ENCODE measurements at places on chromosomes 16 and 17.
A peak's percentile ranks its signal among the peaks of the same experiment; 100 is the strongest.

- no peak overlapping the region for H3K4me3 ChIP-seq
- H3K27me3 ChIP-seq, result no peaks in the 10 kb centered on the region
- DNase-seq, result no peak
Measured at GRCh38 chr17:29210879-29211278, 30.7 kb upstream of the MYO18A start.

GRCh38 chr17:47949197-47949759 lies 7.9 kb downstream of the PNPO start:
- H3K4me1 ChIP-seq, result peaks cover 29% of the 10 kb centered on the region
- peak overlapping the region; percentile 63 for H3K27ac ChIP-seq
- H3K4me3 ChIP-seq, result peak overlapping the region; percentile 41
- H3K36me3 ChIP-seq, result no peaks in the 10 kb centered on the region
- peak; percentile 79 for DNase-seq
- no peaks in the 10 kb centered on the region for H3K27me3 ChIP-seq

GRCh38 chr17:57373048-57373447 lies 116.7 kb downstream of the MSI2 start:
- no peak overlapping the region for H3K27ac ChIP-seq
- no peaks in the 10 kb centered on the region for H3K36me3 ChIP-seq
- no peaks in the 10 kb centered on the region for H3K27me3 ChIP-seq

DNA sequence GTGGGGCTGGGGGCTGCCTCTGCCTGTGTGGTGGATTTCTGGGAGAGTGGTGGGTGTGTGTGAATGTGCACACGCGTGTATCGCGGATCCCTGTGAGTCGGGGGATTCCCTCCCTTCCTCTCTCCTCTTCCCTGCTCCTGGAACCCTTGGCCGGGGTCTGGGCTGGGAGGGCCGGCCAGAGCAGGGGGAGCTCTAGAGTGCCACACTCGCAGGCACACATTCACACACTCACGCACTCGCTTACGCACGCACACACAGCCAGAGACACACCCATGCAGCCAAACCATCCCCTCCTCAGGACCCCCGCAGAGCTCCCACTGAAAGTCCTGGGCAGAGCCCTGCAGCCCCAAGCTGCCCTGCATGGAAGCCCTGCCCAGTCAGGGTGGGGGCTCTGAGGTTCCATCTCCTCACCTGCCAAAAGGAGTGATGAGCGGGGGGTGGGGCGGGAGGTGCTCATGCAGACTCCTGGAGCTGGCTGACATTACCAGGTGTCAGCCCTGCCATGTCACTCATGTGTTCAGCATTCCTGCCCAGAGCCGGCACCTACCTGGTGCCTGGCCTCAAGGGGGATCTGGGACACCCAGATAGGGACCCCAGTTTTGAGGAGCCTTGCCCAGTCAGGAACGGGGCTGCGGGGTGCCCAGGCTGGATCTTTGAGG lies 1.9 kb downstream of the NECAB2 start:
- no peaks in the 10 kb centered on the region for H3K36me3 ChIP-seq
- H3K27me3 ChIP-seq, result peaks cover 17% of the 10 kb centered on the region
- DNase-seq, result no peak

DNA sequence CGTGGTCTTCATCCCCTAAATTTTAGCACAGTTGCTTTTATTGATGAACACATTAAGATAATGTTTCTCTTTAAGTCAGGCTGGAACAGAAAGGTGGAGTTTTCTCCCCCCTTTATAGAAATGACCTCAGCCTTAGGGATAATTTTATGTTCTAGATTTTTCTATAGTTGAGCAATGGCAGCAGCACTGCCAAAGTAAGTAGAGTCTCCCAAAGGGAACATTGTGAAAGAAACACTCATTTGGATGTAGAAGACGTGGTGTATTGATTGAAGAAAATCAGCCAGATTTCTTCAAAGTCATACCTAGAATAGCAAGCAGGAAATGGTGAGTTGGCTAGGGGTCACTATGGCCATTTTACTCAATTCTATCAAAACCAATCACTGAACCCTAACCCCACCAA lies 122.5 kb downstream of the DNAH9 start:
- no peak for DNase-seq
- no peak overlapping the region for H3K27ac ChIP-seq
- no peaks in the 10 kb centered on the region for H3K4me1 ChIP-seq
- no peak overlapping the region for H3K4me3 ChIP-seq
- H3K36me3 ChIP-seq, result no peaks in the 10 kb centered on the region

- no peaks in the 10 kb centered on the region for H3K27me3 ChIP-seq
- no peaks in the 10 kb centered on the region for H3K4me1 ChIP-seq
- no peak for DNase-seq
- no peaks in the 10 kb centered on the region for H3K36me3 ChIP-seq
- no peak overlapping the region for H3K27ac ChIP-seq
Measured at GRCh38 chr17:35406568-35406967, 25.7 kb downstream of the SLFN12 start.

GRCh38 chr17:78351449-78352006 lies 8.3 kb downstream of the SOCS3 start:
- peaks cover 17% of the 10 kb centered on the region for H3K27me3 ChIP-seq
- H3K27ac ChIP-seq, result no peak overlapping the region
- no peaks in the 10 kb centered on the region for H3K36me3 ChIP-seq

DNA sequence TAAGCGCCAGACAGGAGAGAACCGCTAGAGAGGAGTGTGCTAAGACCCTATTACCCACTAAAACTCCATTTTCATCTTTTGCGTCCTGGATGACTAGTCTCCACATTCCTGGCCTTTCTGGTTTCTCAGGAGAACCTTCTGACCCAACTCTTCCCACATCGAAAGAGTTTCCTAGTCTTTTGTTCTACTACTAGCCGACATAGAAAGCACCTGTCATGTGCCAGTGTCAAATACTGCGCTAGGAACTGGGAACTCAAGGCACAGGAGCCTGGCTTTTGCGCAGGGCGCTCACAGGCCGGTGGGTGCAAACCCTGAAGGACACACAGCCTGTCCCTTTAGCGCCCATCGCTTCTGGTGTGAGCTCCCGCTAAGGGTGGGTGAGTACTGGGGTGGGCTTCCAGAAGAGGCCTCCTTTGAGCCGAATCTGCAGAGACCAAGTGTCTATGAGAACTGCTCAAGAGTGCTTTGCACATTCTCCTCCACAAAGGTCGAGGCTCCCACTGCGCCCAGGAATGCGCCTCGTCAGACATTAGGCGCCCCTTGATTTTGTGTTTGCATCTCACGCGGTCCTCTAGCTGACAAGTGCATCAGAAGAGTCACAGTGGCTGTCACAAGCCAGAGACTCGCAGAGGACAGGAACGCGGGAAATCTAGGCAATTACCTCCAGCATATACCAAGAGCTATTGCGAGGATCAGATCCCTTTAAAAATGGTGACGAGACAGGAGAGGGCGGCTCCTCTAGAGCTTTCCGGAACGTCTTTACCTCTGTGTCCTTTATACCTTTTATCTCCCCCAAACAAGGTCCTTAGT lies 2.0 kb upstream of the PSMB3 start:
- H3K27me3 ChIP-seq, result peaks cover 22% of the 10 kb centered on the region
- H3K4me3 ChIP-seq, result peak overlapping the region; percentile 93
- no peaks in the 10 kb centered on the region for H3K36me3 ChIP-seq
- DNase-seq, result peak; percentile 24
- peak overlapping the region; percentile 34 for H3K27ac ChIP-seq
- H3K4me1 ChIP-seq, result peaks cover 22% of the 10 kb centered on the region

DNA sequence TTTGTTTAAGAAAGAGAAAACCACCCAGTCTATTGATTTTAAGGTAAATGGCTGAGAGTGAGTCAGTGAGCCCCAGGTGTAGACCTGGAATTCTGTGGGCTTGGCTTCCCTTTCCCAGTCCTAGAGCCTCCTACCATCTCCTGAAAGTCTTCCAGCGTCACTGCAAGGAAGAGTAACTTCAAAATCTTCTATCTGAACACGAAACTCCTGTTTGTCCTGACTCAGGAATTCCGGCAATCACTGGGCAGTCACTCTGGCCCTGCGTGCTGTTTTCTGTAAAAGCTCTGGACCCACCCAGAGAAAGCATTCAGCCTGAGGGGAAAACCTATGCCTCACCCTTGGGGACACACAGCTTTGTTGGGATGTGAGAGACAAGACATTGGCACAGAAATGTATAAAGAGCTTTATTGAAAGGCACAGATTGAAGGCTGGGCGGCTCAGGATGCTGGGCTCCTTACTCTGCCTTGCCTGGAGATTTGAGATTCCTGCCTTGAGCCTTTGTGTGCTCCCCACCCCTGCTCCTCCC lies 15.9 kb downstream of the MINK1 start:
- H3K36me3 ChIP-seq, result no peaks in the 10 kb centered on the region
- no peak overlapping the region for H3K27ac ChIP-seq
- no peak for DNase-seq
- H3K27me3 ChIP-seq, result no peaks in the 10 kb centered on the region

GRCh38 chr17:61314368-61315078 lies 85.1 kb upstream of the TBX2 start:
- H3K27ac ChIP-seq, result no peak overlapping the region
- H3K36me3 ChIP-seq, result no peaks in the 10 kb centered on the region

DNA sequence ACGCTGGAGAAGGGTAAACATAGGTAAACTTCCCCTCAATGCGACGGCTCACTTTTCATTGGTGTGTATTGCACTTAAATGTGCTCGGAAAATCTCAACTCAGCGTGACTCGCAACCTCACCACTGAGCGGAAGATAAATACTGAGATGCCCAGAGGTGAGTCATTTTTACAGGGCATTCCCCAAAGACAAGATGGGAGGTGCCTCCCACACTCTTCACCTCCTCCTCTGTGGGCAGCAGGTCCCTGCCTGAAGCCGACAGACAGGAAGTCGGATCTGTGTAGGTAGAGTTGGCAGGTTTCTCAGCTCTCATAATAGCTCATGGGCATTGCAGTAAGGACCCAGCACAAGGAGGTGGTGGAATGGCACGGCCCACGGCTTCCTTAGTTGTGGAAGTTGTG lies 274.6 kb upstream of the HSBP1 start:
- H3K27ac ChIP-seq, result no peak overlapping the region
- no peaks in the 10 kb centered on the region for H3K27me3 ChIP-seq
- no peak overlapping the region for H3K4me3 ChIP-seq

GRCh38 chr17:21299981-21300600 lies 15.6 kb downstream of the MAP2K3 start:
- H3K27ac ChIP-seq, result no peak overlapping the region
- H3K27me3 ChIP-seq, result no peaks in the 10 kb centered on the region
- DNase-seq, result no peak
- H3K4me3 ChIP-seq, result no peak overlapping the region

DNA sequence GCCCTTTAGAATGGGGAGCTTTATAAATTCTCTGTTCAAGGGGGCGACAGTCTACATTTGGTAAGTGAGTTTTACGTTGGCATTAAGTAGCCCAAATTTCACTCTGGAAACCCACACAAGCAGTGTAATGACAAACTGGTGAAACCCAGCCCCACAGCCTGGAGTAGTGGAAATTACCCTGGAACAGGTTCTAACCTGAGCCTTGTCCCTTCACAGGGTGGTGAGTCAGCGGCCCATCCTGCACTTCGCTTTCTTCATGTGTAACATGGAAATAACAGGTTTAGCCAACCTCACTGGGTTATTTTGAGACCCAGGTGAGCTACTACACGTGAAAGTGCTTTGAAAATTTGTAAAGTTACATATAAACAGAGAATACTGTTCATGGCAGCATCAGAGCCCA lies 3.5 kb upstream of the TLCD3A start:
- H3K27me3 ChIP-seq, result peaks cover 27% of the 10 kb centered on the region
- no peak overlapping the region for H3K27ac ChIP-seq
- H3K4me1 ChIP-seq, result no peaks in the 10 kb centered on the region
- DNase-seq, result no peak

GRCh38 chr17:50344731-50345365 lies 1.1 kb upstream of the XYLT2 start:
- H3K27me3 ChIP-seq, result peaks cover 4% of the 10 kb centered on the region
- H3K4me1 ChIP-seq, result no peaks in the 10 kb centered on the region
- DNase-seq, result no peak
- H3K4me3 ChIP-seq, result no peak overlapping the region

- no peaks in the 10 kb centered on the region for H3K27me3 ChIP-seq
- DNase-seq, result no peak
- no peaks in the 10 kb centered on the region for H3K36me3 ChIP-seq
- H3K4me3 ChIP-seq, result no peak overlapping the region
- no peak overlapping the region for H3K27ac ChIP-seq
Measured at GRCh38 chr16:73166947-73167550, 119.1 kb upstream of the ZFHX3 start.

GRCh38 chr17:48752399-48753288 lies 24.1 kb upstream of the HOXB13 start:
- H3K36me3 ChIP-seq, result no peaks in the 10 kb centered on the region
- no peaks in the 10 kb centered on the region for H3K4me1 ChIP-seq
- H3K27ac ChIP-seq, result no peak overlapping the region
- peaks cover 96% of the 10 kb centered on the region for H3K27me3 ChIP-seq
- no peak overlapping the region for H3K4me3 ChIP-seq

GRCh38 chr17:41054025-41054424 lies 1.0 kb downstream of the KRTAP2-2 start:
- no peak overlapping the region for H3K27ac ChIP-seq
- H3K4me3 ChIP-seq, result no peak overlapping the region
- H3K4me1 ChIP-seq, result no peaks in the 10 kb centered on the region
- H3K36me3 ChIP-seq, result no peaks in the 10 kb centered on the region
- no peaks in the 10 kb centered on the region for H3K27me3 ChIP-seq

DNA sequence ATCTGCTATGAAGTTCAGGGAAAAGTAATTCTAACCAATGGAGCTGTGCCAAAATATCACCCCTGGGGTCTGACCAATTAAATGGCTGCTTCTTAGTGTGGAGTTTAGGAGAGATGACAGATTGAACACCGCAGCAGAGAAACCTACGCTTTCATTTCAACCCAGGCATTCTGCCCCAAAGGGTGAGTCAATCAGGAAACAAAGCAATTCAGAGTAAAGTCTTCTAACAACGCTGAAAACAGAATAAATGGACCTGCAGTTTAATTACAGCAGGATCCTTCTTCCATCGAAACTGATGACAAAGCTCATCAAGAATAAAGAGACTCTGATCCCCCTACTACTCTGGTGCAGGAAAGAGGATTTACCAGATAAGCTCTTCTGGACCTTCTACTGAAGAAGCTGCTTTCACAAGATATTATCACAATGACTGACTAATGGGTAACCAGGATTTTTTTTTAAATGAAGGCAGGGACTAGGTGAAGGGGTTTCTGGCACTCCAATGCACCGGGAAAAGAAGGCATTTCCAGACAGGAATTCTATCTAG lies 16.7 kb downstream of the RFFL start:
- H3K4me3 ChIP-seq, result peak overlapping the region; percentile 56
- H3K27me3 ChIP-seq, result no peaks in the 10 kb centered on the region

- H3K4me3 ChIP-seq, result no peak overlapping the region
- H3K36me3 ChIP-seq, result no peaks in the 10 kb centered on the region
- DNase-seq, result no peak
- no peaks in the 10 kb centered on the region for H3K4me1 ChIP-seq
- peaks cover 93% of the 10 kb centered on the region for H3K27me3 ChIP-seq
Measured at GRCh38 chr17:74520790-74521480, 10.3 kb downstream of the CD300LB start.

DNA sequence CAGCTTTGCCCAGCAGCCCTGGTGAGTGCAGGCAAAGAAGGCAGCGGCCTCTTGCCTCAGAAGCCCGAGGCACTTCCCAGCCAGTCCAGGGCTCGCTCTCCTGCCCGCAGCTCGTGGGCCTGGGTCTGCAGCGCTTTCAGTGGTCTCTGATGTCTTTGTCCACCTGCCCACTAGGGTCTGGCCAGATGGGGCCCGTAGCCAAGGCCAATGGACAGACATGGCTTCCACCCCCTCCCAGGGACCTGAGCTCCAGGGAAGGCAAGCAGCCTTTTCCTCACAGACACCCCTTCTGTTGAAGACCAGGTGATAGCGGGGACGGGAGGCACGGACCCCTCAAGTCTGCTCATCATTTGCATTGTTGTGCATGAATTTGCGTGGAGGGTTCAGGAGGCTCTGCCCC lies 33.7 kb upstream of the ZC3H18 start:
- no peak for DNase-seq
- no peak overlapping the region for H3K4me3 ChIP-seq
- peaks cover 7% of the 10 kb centered on the region for H3K27me3 ChIP-seq
- no peak overlapping the region for H3K27ac ChIP-seq
- H3K4me1 ChIP-seq, result no peaks in the 10 kb centered on the region
- H3K36me3 ChIP-seq, result no peaks in the 10 kb centered on the region

Measured in MM.1S (cell line).